ENCODE measurements at places on chromosomes 4 and X.

DNA sequence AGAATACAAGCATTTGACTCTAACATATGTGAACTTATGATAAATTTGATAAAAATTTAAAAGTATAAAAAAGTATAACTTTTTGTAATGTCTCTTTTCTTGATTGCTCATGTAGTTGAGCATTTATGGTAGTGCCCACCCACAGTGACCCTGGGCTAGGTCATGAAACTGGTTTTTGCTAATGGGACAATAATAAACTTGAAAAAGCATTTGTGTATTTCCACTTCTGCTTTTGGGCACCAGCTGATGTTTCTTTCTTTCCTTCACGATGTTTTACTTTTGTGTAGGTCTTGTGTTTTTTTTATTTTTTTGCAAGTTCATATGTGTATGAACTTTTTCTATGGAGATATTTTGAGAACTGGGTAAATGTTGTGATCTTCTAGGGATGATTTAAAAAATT, 313.1 kb downstream of the CBLL2 start:
- DNase-seq, result no peak

DNA sequence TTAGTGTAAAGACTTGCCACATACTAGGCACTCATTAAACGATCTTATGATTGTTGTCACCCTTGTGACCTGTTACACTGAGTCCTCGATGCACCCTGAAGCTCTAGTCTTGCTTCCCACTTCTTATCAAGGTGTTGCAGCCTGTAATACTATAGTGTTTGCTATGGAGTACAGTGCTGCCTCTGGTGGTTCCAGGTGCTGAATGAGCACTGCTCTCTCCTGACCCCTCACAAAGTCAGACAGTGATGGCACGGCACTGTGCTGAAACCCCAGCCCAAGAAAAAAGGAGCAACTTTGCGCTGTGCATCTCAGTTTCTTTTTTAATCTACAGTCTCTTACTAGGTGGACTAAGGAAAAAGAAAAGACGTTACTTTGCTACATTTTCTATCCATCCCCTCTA, 106.3 kb downstream of the GC start:
- DNase-seq, result no peak

DNA sequence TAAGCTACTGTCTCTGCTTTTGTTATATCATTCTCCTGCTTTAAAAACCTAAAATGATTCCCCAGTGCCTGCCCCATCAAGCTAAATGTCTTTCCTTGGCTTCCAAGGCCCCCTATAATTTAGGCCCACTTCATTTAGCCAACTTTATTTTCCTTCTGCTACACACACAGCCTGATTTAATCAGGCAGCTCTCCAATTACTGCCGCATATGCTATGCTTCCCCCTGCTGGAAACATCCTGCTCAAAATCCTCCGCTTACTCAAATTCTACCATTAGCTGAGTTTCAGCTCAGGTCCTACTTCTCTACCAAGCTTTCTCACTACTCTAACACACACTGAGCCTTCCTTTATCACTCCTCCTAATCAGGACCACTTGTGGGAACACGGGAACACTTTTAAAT, 17.0 kb downstream of the LAMP2 start:
- peak; percentile 22 for DNase-seq

DNA sequence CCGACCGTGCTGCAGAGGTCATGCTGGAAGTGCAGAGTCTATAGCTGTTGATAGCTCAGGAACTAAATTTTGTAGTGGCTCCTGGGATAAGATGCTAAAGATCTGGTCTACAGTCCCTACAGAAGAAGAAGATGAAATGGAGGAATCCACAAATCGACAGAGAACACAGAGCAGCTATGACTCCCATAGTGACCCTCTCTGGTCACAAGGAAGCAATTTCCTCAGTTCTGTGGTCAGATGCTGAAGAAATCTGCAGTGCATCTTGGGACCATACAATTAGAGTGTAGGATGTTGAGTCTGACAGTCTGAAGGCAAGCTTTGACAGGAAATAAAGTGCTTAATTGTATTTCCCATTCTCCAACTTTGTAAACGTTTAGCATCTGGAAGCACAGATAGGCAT, 8.8 kb downstream of the MANBA start:
- DNase-seq, result no peak

DNA sequence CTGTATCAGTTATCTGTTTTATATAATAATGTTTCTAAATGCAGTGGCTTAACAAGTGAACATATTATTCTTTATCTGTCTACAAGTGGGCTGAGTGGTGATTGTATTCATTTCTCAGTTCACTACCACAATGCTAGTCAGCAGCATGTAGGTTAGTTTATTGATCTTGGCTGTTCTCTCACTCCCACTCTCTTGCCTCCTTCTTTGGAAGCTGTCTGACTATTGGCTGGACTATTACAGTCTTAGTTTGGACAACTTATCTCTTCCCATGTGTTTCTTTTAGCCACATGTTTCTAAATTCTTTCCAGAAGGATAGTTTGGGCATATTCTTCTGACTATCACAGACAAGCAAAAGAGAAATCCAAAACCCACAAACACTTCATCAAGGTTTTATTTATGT, 459.5 kb upstream of the AGA start:
- no peak for DNase-seq

DNA sequence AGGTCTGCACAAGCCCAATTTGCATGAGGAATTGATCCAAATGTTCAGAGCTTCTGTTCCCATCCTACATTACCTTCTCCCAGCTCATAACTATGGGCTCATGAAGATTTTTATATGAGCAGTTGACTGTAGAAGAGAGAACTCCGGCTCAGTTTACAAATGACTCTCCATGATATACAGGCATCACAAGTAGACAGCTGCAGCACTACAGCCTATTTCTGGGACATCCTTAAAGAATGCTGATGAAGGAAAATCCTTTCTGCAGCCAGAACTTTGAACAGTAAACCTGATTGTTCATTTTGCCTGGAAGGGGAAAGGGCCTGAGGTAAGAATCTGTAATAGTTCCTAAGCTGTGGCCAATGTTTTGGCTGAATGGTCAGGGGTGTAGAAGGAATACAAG, 174.1 kb upstream of the CXCL13 start:
- no peak for DNase-seq

DNA sequence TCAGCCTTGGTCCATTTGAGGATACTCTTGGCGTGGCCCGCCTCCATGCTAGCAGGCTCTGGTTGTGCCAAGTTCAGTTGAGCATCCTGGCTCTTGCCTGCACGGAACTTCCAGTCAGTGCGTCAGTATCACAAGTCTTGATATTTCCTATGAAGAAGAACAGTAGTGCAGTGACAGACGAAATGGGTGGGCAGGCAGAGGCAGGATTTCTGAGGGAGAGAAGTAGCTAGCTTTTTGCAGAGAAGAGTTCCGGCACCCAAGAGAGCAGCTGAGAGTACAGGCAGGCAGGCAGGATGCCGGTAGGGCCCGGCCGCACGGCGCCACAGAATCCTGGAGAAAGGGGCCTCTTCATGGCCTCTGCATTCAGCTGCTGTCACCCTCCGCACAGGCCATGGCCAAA, 56.1 kb upstream of the MSANTD1 start:
- DNase-seq, result no peak

- DNase-seq, result no peak
Observed at GRCh38 chrX:148592595-148592994, 92.2 kb downstream of the AFF2 start.

GRCh38 chr4:144531841-144532240, 114.1 kb upstream of the HHIP start:
- no peak for DNase-seq

DNA sequence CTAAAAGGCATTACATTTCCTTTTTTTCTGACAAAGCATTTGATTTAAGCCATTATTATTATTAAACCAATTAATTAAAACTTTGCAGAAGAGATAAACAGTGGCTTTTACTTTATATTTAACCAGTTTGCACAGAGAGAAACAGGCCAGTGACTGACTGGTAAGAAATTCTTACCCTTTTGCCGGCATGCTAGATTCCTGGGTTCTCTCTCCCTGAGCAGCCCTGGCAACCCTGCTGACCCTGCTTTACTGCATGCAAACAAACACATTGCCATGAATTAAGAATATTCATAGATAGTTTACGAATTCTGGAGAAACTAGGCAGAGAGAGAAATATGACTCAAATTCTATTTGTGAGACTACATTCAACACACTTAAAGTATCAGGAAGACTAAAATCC, 1381.4 kb upstream of the IGFBP7 start:
- no peak for DNase-seq

DNA sequence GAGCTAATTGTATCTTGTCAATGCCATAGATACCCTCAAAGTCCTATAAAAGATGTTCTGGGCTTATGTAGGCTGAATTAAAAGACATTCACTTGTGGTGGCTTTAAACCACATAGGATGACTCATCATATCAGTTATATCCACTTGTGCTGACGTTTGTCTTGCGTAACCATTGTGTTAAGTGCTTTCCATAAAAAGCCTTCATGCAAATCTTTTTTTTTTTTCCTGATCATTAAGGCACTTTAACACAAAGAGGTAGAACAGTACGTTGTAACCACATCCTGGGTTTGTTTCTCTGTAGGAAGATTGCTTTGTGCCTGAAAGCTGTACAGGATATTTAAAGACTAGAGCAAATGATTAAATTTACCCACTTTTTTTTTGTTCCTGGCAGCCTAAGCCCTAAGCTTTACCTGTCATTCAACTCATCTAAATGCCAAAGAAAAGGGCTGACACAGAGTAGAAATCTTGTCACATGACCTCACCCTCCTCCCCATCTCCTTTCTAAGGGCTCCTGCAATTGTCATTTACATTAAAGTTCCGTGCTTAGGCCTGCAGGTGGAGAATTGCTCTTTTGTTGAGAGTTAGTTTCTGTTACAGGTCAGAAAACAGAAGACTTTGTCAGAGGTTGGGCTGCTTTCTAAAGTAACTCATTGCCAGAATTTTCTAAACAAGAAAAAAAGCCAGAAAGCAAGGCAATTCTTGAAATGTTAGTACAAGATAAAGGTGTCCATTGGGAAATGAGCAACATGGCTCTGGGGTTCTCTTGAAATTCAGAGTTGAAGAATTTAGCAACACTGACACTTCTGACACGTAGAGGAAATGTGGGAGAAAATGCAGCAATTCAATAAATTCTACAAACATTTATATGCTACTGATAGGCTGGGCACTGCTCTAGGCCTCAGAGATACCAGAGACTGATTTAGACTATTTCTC, 555.6 kb downstream of the PPARGC1A start:
- DNase-seq, result peak; percentile 67

DNA sequence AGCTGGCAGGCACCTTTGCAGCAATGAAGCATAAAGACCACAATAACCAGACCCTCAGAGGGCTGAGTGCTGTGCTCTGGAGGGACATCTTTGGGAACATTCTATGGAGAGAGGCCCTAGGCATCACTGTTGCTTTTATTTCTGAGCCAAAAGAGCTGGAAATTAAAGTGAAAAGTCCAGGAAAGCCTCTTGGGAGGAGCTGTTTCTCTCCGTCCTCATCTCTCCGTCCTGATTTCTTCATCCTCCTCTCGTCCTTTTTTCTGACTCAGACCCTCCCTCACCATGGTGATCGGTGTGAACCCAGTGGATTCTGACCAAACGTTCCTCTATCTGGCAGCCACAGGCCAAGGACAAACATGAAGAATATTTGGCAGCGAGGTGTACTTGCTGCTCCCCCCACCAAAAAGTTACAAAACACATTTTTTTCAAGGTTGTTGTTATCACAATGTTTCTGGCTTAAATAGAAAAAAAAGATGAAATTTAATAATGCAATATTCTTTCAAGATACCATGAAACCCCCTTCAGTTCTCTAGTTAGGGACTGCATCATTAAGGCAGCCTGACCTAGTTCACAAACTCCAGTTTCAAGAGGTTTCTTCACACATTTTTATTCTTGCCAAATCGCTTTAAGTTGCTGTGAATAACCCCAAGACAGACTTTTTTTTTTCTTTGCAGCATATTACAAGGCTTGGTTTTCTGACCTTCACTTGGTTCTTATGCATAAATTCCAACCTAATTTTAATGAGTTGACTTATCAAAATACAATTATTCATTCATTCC, 80.2 kb downstream of the SCD5 start:
- no peak for DNase-seq

- no peak for DNase-seq
Observed at GRCh38 chrX:96764864-96765263, 80.2 kb downstream of the DIAPH2 start.

DNA sequence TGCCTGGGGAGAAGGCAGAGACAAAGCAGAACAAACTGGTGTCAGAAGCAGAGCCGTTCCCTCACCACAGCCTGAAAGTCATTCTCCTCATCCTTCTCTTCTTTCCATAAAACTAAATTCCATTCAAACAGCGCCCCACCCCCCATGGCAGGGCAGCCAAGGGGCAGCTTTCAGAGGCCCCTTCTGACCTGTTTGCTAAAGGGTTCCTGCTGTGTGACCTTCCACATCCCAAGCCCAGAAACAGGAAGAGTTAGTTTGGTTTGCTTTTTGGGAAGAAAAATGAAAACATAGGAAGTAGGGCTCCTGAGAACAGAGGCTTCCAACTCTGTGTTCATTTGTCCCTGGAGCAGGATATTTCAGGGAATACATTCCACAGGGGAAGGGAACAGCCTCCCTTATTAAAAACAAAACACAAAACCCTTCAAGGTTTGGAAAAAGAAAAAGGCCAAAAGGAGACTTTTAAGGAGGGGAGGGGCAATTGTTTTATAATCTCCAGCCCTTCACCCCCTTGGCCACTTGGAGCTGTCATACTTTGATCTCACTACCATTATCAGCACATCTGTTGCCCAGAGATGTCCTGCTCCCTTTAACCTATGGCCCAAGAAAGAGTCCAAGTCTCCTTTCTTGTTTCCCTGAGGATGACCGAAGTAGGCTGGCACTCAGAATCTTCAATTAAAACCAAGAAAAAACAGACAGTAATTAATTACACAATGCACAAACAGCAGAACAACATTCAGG, 25.3 kb downstream of the STARD8 start:
- no peak for DNase-seq

DNA sequence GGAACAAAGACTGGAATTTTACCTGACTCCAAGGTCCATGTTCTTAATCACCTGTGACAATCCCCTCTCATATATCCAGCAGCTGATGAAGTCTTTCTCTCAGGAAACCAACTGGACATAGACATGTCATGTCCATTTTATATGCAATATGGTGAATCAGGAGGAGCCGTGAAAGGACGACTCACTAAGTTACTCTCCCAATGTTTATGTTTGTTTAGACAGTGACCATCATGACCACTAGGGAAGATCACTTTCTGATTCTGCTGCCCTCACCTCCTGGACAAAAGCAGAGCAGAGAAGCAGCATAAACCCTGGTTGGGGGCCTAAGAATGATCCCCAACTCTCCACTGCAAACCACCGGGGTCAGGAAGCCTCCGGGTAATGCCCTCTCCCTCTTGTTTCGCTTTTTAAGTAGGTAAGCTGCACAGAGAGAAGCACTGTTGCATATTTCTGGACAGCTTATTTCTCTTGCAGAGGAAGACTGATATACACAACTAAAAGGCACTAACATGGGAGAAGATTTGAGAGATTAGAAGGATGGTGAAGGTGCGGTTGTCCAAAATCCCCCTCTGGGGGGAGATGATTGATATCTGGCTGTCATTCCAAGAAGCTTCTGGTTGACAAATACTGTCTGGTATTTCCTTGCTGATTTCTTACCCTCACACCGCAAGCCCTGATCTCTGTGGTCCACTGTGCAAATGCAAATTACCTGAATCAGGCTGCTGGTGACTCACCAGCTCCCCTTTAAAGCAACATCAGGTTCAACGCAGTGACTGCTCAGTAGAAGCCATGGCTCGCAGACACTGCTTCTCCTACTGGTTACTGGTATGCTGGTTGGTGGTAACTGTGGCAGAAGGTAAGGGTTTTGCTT, at the start of gene ODAPH:
Gene ODAPH, plus strand, starts transcription at position 773 of the 871 bp plus-strand sequence. Its CDS starts 17 bp downstream, at position 790.
- no peak for DNase-seq

GRCh38 chr4:156192033-156192432, 238.4 kb upstream of the CTSO start:
- no peak for DNase-seq

GRCh38 chr4:123474817-123475216, 78.2 kb downstream of the SPRY1 start:
- no peak for DNase-seq

- no peak for DNase-seq
Observed at GRCh38 chr4:8343967-8344331, 74.4 kb downstream of the HTRA3 start.
